ENCODE measurements at places on chromosomes 4 and X.

GRCh38 chr4:137694138-137694537, 161.8 kb upstream of the PCDH18 start:
- no peaks in the 10 kb centered on the region for H3K36me3 ChIP-seq
- H3K4me3 ChIP-seq, result no peak overlapping the region
- DNase-seq, result no peak
- H3K27me3 ChIP-seq, result no peaks in the 10 kb centered on the region
- no peak overlapping the region for H3K27ac ChIP-seq
- no peaks in the 10 kb centered on the region for H3K4me1 ChIP-seq

GRCh38 chr4:121709766-121710405, 13.1 kb upstream of the ANXA5 start:
- H3K27me3 ChIP-seq, result peaks cover 36% of the 10 kb centered on the region
- H3K36me3 ChIP-seq, result no peaks in the 10 kb centered on the region

GRCh38 chrX:37745835-37746217, 34.0 kb upstream of the CYBB start:
- H3K4me3 ChIP-seq, result no peak overlapping the region
- peak overlapping the region; percentile 65 for H3K27ac ChIP-seq
- no peaks in the 10 kb centered on the region for H3K27me3 ChIP-seq
- peaks cover 19% of the 10 kb centered on the region for H3K4me1 ChIP-seq
- DNase-seq, result peak; percentile 16
- no peaks in the 10 kb centered on the region for H3K36me3 ChIP-seq

- no peak overlapping the region for H3K4me3 ChIP-seq
- no peaks in the 10 kb centered on the region for H3K4me1 ChIP-seq
- no peak overlapping the region for H3K27ac ChIP-seq
- H3K27me3 ChIP-seq, result peaks cover 5% of the 10 kb centered on the region
- no peaks in the 10 kb centered on the region for H3K36me3 ChIP-seq
These were observed 63.9 kb upstream of the PTPN13 start for GRCh38 chr4:86530183-86530582.

- H3K4me3 ChIP-seq, result no peak overlapping the region
- no peak overlapping the region for H3K27ac ChIP-seq
- H3K27me3 ChIP-seq, result peaks cover 2% of the 10 kb centered on the region
- peak; percentile 10 for DNase-seq
- no peaks in the 10 kb centered on the region for H3K36me3 ChIP-seq
These were observed 28.5 kb downstream of the SRPX start for GRCh38 chrX:38192007-38192810.

DNA sequence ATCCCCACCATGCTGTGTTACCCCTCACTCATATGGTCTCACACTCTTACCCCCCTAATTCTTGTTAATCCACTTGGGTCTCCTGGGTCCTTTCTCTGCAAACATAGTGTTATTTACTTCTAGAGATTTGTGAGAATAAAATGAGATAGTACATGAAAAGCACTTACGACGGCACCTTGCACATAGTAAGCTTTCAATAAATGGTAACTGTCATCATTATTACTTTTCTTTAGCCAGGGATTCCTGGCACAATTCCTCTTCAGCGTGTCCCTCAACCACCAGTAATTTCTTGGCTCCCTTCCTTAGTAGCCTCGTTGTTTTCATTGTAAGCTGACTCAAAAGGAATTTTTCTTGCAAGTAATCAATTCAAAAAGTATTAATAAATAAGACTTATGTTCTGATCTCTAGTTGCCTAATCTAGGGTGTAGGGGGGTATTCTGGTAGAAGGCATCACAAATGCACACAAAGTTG, 30.1 kb upstream of the RBMX start:
- H3K27ac ChIP-seq, result peak overlapping the region; percentile 79
- H3K36me3 ChIP-seq, result no peaks in the 10 kb centered on the region
- no peak for DNase-seq
- H3K27me3 ChIP-seq, result no peaks in the 10 kb centered on the region

DNA sequence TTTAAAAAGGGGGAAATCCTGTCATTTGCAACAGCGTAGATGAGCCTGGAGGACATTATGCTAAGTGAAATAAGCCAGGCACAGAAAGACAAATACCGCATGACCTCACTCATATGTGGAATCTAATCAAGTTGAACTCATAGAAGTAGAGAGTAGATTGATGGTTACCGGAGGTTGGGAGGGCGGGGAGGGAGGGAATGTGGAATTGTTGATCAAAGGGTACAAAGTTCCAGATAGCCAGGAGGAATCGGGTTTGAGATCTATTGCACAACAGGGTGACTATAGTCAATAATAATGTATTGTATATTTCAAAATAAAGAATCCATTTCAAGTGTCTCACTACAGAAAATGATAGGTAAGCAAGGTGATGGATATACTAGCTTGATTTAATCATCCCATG, 393.2 kb downstream of the BCOR start:
- H3K4me3 ChIP-seq, result no peak overlapping the region
- no peaks in the 10 kb centered on the region for H3K36me3 ChIP-seq
- DNase-seq, result no peak
- no peaks in the 10 kb centered on the region for H3K27me3 ChIP-seq

GRCh38 chr4:123924536-123924935, 527.9 kb downstream of the SPRY1 start:
- H3K27ac ChIP-seq, result no peak overlapping the region
- H3K4me3 ChIP-seq, result no peak overlapping the region
- no peaks in the 10 kb centered on the region for H3K36me3 ChIP-seq
- DNase-seq, result no peak

DNA sequence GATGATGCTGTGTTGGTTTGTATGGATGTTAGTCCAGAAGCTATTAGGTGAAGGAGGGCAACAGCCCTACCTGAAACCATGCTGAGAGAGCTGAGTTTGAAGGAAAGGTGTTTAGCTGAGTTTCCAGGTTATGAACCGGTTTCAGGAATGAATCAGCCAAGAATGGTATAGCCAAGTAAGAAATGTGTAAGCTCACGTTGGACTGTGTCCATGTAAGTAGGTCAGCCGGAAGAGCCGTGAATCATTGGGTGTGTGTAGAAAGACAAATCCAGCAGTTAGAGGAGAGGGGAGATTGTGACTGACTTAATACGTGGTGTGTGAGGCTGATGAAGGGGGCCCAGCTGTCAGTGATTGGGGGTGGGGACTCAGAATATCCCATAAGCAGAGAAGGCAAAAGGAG, 77.2 kb upstream of the SPIN4 start:
- H3K27me3 ChIP-seq, result no peaks in the 10 kb centered on the region
- H3K4me1 ChIP-seq, result no peaks in the 10 kb centered on the region
- H3K36me3 ChIP-seq, result peaks cover 25% of the 10 kb centered on the region
- no peak overlapping the region for H3K27ac ChIP-seq

DNA sequence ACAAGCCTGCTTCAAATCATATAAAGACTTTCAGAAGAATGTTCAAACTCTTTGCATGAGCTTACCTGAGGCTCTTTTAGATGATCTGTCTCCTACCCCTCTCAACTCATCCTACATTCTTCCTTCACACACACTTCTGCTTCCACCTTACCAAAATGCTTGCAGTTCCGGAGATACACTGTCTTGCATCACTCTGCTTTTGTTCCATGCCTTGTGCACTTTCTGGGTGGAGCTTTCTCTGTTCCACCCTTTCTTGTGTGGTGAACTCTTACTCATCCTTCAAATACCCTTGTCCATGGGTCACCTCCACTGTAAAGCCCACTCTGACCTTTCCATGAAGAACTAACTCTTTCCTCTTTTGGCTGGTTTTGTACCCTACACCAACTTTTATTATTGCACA, 18.4 kb upstream of the MGST2 start:
- no peak for DNase-seq
- no peak overlapping the region for H3K4me3 ChIP-seq
- H3K27ac ChIP-seq, result no peak overlapping the region
- H3K36me3 ChIP-seq, result no peaks in the 10 kb centered on the region
- no peaks in the 10 kb centered on the region for H3K27me3 ChIP-seq

DNA sequence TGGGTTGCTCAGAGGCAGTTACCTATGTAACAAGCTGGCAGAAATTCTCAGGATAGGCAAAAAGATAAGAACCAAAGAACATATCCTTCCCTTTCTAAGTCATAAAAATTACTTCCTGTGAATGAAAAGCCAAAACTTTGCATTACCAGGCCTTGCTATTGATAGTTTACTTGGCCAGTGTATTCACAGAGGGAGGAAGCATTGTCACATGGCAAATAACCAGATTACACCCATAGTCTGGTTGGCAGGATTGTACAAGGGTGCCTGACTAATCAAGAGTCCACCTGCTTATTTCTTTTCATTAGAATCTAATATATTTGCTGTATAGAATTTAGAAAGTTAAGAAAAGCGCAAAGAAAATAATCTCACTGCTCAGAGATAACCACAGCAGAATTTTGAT, 14.1 kb downstream of the XIAP start:
- no peak overlapping the region for H3K4me3 ChIP-seq
- H3K27me3 ChIP-seq, result no peaks in the 10 kb centered on the region
- H3K4me1 ChIP-seq, result peaks cover 29% of the 10 kb centered on the region
- no peak overlapping the region for H3K27ac ChIP-seq
- DNase-seq, result no peak
- H3K36me3 ChIP-seq, result peaks cover 8% of the 10 kb centered on the region

GRCh38 chr4:183772361-183772760, 113.3 kb downstream of the TRAPPC11 start:
- no peak overlapping the region for H3K27ac ChIP-seq
- no peaks in the 10 kb centered on the region for H3K4me1 ChIP-seq
- no peak overlapping the region for H3K4me3 ChIP-seq
- no peaks in the 10 kb centered on the region for H3K27me3 ChIP-seq
- H3K36me3 ChIP-seq, result no peaks in the 10 kb centered on the region
- DNase-seq, result no peak

DNA sequence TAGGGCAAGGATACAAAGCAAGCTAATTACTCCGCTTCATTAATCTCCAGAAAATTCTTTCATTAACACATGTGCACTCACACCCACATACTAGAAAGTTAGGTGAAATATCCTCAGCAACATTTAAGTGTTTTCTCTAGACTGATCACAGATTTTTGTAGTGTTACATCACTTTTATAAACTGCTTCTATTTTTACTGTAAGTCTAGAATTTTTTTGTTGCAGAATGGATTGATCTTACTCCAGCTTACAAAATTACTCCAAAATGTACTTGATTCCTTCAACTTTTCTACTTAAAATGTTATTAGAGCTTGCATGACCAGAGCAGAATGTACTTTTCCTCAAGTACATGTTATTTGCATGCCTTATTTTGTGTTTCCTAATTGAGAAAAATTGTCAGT, 2325.2 kb downstream of the PCDH7 start:
- H3K27ac ChIP-seq, result no peak overlapping the region
- no peaks in the 10 kb centered on the region for H3K36me3 ChIP-seq
- H3K27me3 ChIP-seq, result no peaks in the 10 kb centered on the region
- no peaks in the 10 kb centered on the region for H3K4me1 ChIP-seq
- H3K4me3 ChIP-seq, result no peak overlapping the region

DNA sequence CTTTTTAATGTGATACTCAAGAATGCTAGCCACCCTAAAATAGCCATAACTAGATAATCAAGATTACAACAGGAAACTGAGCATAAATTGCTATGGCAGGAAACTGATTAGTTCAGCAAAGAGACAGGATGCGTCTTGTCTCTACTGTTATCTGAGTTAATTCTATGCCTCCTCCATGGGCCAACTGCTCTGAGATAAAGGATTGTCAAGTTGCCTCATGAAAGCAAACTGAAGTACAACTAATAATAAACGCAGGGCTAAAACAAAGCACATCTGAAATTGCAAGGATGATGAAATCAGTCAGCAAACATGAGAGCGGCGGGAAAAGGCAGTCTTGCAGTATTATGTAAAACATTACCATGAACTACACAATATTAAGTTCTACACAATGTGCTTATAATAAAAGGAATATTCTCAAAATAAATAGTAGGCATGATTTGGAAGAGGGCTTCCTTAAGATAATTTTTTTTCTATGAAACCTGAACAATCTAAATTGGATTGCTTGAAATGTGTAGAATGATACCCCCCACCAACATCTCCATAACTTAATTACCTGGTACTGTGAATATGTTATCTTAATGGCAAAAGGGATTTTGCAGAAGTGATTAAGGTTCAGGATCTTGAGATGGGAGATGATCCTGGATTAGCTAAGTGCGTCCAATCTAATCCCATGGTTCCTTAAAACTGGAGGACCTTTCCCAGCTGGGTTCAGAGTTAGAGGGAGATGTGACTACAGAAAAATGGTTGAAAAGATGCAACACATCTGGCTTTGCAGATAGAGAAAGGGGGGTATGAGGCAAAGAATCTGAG, 65.9 kb downstream of the ANTXR2 start:
- peak overlapping the region; percentile 67 for H3K27ac ChIP-seq
- H3K36me3 ChIP-seq, result peaks cover 33% of the 10 kb centered on the region
- peak; percentile 16 for DNase-seq

DNA sequence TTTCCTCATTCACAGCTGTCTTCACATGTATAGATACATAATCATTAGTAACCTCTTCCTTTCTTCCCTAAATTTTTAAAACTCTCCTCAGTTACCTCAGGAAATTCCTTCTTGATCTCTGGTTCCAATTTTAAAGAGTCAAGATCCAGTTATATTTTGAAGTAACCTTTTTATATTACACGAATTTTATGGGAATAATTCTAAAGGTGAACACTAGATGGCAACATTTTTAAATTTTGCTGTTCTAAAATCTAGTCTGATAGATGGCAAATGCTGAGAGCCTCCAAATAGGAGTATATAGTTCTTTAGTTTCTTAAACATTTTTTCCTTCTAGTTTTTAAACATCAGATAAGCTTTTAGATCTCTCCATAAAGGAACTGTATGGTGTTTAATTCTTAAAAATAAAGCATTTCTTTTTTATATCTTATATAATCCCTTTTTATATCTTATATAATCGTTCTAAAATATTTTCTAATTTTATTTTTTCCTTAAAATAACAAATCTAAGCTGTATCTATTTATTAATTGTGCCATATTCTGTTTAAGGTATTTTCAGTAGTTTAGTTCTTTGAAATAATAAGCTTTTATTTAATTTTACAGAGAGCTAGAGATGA, 37.9 kb upstream of the PAPSS1 start:
- no peaks in the 10 kb centered on the region for H3K36me3 ChIP-seq
- DNase-seq, result no peak

DNA sequence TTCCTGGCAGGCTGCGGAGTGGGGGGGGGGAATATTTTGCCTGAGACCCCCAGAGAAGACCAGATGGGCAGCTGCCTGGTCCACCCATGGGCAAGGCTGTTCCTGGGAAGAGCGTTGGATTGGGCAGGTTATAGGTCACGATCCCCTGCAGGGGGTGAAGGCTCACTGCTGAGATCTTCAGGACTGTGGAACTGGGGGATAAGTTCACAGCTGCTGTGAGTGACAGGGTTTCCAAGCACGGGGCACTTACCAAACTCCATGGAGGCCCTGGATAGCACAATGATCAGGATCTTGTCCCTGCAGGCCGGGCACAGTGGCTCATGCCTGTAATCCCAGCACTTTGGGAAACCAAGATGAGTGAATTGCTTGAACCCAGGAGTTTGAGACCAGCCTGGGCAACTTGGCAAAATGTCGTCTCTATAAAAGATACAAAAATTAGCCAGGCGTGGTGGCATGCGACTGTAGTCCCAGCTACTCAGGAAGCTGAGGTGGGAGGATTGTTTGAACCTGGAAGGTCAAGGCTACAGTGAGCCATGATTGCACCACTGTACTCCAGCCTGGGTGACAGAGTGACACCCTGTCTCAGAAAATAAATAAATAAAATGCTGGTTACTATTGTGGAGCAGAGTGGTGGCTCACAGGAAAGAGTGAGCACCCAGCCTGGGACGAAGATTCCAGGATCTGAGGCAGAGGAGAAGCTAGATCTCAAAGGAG, 68.0 kb upstream of the HELT start:
- H3K4me1 ChIP-seq, result no peaks in the 10 kb centered on the region
- H3K27me3 ChIP-seq, result peaks cover 33% of the 10 kb centered on the region
